HS-27A (cell line): ENCODE measurements at places on chromosomes 13 and 19.

DNA sequence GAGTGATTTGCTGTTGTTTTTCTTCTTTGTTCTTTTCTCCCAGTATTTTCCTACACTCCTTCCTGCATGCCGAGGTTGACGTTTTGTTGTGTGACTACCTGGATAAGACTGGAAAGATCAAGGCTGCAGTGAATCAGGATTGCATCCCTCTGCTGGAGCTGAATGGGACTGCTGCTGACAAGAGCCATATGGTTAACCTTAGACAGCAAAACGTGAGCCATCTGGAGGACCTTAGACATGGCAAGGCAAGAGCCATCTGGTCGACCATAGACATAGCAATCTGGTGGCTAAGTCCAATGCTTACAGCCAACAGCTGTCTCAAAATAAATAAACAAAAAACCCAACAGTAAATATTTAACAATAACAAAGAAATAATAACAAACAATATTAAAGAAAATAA lies 42.6 kb upstream of the ZNF91 start:
- no peak for DNase-seq

DNA sequence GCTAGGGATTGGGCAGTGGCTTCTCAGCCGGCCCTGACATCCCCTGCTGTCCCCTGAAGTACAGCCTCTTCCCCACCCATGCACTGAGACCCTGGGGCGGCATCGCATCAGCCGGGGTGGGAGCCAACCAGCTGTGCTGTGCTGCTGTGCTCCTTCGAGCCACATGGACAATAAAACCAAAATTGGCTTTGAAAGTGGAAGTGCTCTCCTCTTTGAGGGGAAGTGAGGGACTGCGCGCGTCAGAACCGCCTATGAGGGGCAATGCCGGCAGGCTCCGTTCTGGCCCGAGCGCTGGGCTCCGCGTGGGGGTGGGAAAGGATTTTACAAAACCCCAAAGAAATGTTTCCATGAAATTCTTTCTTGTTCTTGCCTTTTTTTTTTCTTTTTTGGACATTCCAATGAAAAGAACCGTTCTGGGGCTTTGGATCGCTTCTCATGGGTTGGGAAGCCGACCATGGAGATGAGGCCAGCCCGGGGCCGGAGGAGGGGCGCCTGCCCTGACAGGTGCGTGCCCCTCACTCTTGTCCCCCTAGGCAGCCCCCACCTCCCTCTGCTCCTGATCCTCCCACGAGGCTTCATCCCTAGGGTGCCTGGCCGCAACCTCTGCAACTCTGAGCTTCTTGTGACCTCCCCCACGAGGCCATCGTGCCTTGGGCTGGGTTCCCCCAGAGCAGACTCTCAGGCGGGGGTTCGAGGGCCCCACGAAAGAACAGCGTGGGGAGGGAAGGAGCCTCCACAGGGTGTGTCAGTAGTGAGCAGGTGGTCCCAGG lies 22.6 kb downstream of the KLHL26 start:
- DNase-seq, result no peak

DNA sequence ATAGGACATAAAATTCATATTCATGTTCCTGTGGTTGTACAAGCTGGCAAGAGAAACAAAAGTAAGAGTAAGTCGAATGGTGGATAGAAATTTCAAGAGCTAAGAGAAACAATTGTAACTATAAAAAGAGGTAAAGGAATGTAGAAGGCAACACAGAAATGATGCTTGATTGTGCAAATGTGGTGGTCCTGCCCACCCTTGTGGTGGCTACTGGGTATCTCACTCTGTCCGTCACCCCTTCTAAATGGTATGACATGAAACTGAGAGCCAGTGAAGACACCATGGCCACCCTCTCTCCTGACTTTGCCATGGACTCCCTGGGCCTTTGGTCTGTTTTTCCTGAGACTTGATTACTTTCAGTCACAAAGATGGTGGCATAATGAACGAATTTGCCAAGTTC lies 925.9 kb upstream of the SLITRK6 start:
- no peak for DNase-seq

DNA sequence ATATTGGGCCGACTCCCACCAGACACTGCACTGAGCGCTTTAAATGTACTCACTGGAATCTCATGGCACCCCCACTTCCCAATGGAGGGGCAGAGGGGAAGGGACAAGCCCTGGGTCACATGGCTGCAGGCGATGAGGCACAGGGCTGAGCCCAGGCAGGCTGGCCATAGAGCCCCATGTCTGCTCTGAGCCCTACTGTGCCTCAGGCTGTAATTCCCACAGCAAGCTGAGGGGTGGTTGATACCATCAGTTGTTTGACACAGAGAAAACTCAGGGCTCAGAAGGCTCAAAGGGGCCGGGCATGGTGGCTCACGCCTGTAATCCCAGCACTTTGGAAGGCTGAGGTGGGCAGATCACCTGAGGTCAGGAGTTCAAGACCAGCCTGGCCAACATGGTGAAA lies 25.1 kb downstream of the RFX1 start:
- no peak for DNase-seq

GRCh38 chr19:45141203-45141900 lies 19.4 kb downstream of the NKPD1 start:
- no peak for DNase-seq

DNA sequence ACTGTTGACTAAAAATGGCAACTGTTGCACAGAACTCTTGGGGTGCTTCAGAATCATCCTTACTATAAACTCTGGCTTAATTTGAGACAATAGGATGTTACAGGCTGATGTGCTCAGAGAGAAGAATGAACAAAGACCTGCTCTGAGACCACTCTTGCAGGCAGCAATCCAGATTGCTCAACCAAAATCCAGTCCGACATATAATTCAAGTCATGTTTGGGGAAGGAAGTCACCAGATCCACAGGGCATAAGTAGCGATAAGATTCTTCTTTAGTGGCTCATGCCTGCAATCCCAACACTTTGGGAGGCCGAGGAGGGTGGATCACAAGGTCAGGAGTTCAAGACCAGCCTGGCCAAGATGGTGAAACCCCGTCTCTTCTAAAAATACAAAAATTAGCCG lies 20.6 kb downstream of the MTMR6 start:
- no peak for DNase-seq

DNA sequence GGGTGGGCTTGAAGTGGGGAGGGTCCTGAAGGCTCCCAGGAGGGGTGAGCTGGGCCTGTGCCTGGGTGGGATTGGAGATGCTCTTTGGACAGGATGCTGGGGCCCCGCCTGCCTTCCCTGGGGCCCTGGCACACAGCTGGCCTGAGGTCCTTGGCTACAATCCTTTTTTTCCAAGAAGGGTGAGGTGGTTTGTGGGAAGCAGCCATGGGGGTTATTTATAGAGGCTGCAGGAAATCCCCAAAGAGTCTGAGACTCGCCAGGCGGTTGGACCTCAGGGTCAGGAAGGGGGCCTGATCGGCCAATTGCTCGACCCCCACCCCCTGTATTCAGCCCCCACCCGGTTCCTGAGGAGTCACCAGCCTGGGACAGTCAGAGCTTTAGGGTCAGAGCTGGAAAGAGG lies 10.0 kb downstream of the GTPBP3 start:
- DNase-seq, result no peak

DNA sequence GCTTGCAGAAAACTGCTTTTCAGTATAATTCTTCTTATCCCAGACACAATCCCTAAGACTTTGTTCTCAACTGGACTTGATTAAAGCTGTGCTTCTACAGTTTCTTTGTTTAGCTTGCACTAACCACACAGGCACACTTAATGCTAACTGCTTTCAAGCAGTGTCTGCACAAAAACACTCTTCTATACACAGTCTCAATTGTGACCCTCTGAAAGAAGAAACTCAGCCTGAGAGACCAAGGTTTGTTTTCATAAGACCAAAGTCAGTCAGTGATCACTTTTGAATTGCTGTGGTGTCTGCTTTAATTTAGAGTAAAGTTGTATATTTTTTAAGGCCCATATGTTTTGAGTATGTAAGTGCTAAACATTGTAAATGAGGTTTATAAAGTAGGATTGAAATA lies 431.2 kb downstream of the KCTD12 start:
- DNase-seq, result no peak

DNA sequence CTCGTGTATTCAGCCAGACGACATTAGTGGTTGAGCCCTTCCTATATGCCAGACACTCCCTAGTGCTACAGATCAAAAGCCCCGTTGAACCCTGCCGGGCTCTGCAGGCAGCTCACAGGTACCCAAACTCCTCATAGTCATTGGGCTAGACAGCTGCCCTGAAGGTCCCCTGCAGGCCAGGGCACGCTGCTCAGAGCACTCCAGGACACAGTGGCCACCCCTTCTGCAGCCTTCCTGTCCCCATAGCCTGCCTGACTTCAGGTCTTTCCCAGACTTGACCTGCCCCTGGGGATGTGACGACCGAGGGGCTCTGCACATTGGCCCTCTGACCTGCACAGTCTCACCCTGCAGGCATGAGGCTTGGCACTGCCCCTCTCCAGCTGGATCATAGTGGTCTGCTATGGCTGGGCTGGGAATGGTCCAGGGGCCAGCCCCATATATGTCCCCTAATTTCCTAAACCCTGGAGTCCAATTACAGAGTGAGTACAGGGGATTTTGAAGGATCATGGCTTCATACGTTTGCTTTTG lies 64.2 kb upstream of the UBAC2 start:
- no peak for DNase-seq

- no peak for DNase-seq
These were observed 1.1 kb upstream of the NR2F6 start for GRCh38 chr19:17246681-17247425.

GRCh38 chr19:40611900-40612698 lies 10.9 kb downstream of the LTBP4 start:
- DNase-seq, result no peak

DNA sequence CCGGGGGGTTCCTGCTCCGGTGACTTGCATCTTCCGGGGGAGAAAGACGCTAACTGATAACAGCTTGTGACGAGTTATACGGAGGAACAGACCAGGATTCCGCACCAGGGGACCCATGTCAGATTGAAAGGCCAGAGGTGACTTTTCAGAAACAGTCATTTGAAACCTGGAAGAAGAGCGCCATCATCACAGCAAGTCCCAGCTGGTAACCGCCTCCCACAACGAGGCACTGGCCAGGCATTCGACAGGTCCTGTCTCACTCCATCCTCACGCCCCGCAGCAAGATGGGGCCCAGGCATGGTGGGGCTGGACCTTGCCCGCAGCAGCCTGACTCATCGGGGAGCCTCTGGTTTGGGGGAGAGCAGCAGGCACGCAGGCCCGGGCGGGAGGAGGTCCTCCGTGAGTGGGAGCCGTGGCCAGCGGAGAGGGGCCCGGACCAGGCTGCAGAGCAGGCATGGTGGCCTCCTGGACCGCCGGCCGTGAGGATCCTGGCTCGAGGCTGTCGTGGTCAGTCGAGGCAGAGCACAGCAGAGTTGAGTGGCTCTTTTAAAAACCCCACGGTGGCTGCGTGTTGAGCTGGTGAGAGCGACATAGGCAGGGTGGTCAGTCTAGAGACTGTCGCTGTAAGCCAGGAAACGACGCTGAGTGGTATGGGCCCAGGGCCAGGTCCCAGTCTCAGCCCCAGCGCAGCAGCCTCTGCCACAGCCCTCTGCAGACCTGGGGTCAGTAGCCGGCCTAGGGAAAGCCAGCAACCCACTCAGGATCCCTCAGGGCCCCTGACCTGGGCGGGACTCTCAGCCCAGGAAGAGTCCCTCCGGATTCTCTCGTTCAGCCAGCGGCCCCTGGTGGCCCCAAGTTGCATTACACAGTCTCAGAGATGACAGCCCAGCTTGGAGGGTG lies 94.9 kb upstream of the MCF2L start:
- DNase-seq, result peak; percentile 2

- no peak for DNase-seq
These were observed 181.6 kb upstream of the GPR12 start for GRCh38 chr13:26942184-26942583.

- DNase-seq, result no peak
These were observed 6.0 kb downstream of the SIX5 start for GRCh38 chr19:45762870-45763631.

- DNase-seq, result no peak
These were observed 10.7 kb downstream of the CCDC124 start for GRCh38 chr19:17943274-17944221.

GRCh38 chr13:49527123-49527522 lies 31.4 kb downstream of the PHF11 start:
- no peak for DNase-seq

DNA sequence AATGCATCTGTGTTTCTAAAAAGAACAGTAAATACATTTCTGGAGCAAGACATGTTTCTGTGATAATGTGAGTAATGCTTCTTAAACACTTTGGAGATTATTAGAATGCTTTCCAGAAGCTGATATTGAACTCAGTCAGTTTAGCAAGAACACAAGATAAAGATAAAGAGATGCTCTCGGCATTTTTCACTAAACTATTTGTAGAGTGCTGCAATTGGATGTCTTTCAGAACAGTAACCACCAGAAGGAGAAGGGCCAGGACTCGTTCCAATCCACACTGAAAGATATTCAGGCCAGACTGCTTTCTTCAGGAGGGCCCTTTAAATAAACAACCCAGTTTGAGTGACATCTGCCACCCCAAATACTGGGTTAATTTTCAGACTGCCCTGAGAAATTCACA lies 456.0 kb downstream of the TBC1D4 start:
- DNase-seq, result no peak

- no peak for DNase-seq
These were observed 167.5 kb upstream of the UBL3 start for GRCh38 chr13:30017880-30018279.
